ENCODE measurements at places on chromosomes 5 and 9.

DNA sequence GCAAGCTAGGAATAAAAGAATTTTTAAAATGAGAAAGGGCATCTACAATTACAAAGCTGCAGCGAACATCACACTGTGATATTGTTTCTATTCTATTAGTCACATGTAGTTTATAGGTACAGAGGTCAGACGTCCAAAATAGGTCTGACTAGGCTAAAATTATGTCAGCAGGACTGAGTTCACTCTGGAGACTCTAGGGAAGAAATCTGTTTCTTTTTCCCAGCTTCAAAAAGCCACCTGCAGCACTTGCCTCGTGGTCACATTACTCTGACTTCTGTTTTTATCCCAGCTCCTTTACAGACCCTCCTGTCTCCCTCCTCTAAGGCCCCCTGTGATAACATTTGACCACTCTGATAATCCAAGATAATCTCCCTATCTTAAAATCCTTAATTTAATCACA, 5.1 kb upstream of the CKS2 start:
- DNase-seq, result no peak

DNA sequence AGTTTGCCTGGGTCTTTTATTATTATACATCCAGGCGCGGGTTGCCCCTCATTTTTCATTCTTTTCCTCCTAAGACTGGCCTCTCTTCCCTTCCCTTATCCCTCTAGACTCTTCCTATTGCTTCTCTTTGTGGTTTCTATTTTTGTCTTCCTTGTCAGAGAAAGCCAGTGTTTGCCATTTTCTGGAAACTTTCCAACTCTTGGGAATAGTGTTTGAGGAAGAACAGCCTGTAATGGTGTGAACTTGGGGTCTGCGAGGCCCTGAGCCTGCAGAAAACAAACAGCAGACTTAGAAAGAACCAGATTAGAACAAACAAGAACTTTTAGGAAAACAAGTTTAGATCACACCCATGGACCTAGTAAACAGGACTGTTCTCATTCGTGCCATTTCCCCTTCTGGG, 15.5 kb downstream of the PRKACG start:
- DNase-seq, result no peak

DNA sequence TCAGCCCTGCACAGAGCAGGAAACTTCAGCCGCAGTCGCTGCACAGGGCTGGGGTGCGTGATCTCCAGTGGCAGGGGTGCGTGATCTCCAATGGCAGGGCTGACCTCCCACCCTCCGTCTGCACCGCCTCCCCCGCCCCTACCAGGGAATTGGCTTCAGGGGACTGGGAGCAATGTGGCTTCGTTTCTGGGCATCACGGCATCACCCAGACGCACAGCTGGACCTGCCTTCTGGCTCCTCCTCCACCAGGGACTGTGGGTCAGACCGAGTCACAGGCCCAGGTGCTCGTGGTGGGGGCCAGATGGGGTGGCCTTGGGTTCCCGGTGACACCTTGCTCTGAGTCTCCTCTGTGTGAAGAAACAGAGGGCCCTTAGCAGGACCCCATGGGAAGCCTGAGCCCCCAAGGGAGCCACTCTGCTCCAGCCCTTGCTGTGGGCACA, 51.1 kb downstream of the AHRR start:
- no peak for DNase-seq

DNA sequence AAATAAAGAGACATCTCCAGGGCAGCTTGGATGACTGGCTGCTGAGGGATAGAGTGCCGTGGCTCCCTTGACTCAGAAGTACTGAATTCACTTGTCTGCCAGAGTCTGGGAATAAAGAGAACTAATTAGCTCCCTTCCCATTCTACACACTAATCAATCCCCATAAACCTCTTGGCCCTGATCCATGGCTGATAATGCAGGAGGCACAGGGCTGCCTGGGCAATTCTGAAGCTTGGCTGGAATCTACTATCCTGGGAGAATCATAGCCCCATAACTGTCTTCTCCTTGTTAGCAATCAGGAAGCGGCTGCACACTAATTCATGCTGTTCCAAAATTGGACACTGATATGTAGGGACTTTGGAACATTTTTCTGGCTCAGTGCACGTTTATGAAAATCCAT, 197.7 kb downstream of the PTTG1 start:
- peak; percentile 67 for DNase-seq

- no peak for DNase-seq
These were observed 261.9 kb downstream of the GADD45G start for GRCh38 chr9:89866701-89867100.

DNA sequence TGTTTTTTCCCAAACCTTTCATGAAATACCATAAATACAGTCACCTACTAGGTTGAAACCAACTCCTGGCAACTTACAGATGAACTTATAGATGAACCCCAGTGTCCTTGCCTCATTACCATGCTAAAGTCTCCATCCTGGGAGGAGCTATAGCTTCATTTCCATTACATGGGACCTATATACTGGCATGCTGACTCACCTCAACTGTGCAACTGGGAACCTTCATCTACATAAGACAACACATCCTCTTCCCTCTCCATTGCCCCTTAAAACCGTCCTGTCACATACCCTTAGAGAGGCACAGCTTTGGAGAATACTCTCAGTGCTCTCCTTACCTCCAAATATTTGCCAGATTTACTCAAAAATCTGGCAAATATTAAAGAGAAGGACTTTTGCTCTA, 638.3 kb downstream of the HTR1A start:
- DNase-seq, result no peak

- DNase-seq, result no peak
These were observed 29.7 kb upstream of the ITGA1 start for GRCh38 chr5:52758014-52758413.

- no peak for DNase-seq
These were observed 80.6 kb downstream of the MYO10 start for GRCh38 chr5:16855485-16855884.

- DNase-seq, result no peak
These were observed 67.6 kb upstream of the SELENOP start for GRCh38 chr5:42879291-42879690.

DNA sequence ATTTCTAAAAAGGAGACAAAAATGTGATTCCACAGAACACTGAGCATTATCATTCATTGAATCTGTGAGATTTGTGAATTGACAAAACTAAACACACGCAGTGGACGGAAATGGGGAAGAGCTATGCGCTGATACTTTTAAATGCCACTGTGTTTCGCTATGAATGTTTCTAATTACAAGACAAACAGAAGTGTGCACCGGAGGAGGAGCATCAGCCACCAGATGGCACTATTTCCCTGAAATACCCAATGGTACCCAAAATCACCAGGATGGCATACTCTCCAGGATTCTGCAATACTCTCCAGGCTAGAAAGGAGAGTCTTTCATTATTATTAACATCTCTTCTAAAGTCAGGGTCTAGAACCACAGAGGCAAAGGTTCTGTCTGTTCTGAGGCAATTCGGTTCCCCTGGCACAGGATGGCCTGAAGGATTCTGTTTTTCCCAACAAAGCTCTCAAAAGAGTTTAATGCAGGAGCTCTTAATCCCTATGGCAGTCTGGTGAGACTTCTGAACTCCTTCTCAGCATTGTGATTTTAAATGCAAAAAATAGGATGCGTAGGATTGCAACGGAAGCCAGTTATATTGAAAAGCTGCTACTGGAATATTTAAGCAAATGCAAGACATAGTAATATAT, 13.8 kb upstream of the PUM3 start:
- peak; percentile 77 for DNase-seq

DNA sequence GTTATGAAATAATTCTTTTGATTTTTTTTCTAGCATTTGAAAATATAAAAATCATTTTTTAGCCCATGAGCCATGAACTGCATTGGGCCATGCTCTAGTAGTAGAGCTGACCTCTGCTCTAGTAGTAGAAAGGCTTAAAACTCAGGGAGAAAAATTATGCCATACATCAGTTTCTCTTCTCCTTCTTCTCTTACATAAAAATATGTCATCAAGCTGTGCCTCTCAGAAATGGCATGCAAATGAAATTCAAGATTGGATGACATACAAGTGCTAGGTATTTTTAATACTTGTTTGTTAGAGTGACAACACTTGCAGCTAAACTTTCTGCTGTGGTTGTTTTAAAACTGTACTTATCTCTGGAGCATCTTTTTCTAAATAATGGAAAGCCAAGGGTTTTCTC, 42.1 kb upstream of the TMOD1 start:
- DNase-seq, result no peak

DNA sequence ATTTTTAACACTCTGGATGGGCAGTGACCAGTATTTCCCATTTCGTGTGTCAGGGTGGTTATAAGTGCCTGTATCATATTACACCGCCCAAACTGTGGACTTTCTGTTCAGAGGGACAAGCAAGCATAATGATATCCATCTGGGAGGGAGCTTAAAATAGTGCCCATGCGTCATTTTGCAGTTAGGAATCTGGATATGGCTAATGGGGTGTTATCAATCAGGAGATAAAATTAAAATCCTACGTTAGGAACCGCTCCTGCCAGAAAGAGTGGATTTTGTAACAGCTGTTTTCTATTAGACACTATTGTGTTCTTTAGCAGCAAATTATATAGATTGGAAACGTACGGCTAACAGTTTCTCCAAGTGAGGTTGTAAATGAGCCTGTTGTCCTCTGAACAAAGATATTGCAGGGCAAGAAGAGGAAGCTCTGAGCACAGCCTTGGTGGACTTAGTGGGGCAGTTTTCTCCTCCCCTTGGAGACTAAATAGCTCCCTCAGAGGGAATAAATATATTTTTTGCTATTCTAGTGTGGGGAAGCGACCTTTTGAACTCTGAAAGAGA, 160.4 kb downstream of the SPATA31D1 start:
- peak; percentile 72 for DNase-seq

DNA sequence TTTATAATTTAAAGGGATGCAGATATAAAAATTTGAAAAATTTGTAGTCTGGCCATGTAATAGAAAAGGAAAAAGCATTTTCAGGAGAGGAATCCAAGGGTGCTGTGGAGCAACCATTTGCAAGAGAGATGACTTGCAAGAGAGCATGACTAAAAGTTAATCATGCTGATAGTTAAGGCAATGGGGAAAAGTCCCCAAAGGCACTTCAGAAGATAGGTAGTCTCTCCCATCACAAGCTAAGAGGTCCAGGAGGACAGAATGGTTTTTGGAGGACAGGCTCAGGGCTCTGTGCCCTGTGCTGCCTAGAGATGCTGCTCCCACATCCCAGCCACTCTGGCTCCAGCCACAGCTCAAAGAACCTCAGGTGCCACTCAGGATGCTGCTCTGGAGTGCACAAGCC, 38.8 kb downstream of the DNAJB5 start:
- no peak for DNase-seq

DNA sequence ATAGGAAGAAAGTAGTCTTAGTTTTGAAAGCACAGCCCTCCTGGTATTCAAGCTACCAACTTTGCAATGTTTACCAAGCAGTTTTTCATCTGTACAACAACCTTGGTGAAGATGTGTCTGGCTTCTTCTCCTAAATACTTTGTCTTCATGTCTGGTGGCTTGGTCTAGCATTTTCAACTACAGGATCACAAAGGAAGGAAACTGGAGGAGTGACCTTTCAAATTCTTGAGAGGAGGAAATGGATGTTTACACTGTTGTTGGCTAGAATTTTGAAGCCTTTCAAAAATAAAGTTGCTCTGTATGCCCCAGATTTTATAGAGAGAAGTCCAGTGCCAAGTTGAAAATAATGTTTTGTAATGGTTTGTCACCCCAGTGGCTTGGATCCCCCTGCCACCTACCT, 16.3 kb downstream of the PAM start:
- no peak for DNase-seq

GRCh38 chr9:89743573-89744254, 138.9 kb downstream of the GADD45G start:
- peak; percentile 21 for DNase-seq

GRCh38 chr9:129326061-129327005, 148.3 kb upstream of the IER5L start:
- DNase-seq, result no peak

GRCh38 chr9:116387934-116388698, 234.5 kb downstream of the PAPPA start:
- no peak for DNase-seq

DNA sequence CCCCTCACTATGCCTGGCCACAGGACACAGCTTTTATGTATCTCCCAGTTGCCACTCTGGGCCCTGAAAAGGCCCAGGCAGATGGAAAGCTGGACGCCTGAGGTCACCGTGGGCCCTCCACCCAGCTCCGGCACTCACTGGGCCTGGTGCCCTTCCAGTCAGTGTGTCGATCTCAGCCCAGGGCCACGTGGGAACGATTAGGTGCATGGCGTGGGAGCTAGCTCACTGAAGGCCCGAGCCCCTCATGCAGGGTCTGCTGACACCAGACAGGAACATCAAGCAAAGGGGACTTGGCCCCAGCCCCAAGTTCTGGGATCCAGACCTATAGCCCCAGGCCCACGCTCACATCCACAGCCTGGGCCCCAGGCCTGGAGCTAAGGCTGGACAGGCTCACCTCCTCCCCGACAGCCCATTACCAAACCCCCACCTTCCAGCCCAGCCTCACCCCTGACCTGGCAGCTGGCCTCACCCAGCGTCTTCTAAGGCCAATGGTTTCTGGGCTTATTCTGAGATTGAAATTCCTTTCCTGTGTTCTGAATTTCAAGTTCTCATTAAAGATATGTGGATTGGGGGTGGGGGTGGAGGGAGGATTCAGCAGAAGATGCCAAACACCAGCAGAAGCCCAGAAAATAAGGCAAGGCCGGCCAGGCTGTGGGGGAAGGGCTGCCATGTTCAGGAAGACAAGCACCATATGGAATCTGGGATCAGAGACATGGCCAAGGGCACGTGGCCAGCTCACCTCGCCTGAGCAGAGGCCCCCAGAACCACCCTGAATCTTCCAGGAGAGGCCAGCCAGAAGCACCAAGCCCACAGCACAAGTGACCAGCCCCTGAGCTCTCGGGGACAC, 74.5 kb downstream of the ADAMTS2 start:
- DNase-seq, result no peak

DNA sequence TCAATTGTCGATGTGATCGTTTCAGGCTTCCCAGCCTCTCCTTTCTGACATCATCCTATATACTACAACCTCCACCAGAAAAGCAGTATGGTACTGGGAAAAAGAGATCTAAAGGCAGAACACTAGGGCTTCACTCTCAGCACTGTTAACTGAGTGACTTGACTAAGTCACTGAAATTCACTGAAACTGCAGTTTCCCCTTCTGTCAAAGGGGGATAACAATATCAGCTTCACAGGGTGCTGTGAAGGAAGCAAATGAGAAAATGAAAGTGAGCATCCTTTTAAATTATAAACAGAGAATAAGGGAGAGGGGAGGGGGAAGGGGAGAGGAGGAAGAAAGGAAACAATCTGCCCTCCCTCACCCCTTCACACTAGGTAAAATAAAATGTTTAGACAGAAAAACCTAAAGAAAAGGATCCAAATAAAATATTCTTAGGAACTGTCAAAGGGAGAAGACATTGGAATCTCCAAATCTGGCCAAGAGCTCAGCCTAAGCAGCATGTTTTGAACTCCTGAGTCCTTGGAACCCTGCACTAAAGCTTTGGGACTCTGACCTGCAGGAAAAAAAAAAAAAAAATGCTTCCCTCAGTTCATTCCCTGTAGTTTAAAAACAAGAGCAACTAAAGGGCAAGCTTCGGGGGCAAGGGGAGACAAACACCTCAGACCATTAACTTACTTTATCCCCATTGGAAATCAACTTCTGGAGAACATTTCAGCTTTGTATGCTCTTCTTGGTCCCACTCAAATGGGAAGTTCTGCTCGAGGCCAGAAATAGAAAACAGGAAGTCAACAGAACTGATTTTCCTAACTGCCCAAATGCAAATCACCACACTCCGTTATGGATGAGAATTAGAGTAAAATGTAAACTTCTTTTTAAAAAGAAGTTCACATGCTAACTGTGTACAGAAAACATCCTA, 178.3 kb downstream of the DEPDC1B start:
- DNase-seq, result no peak

- DNase-seq, result no peak
These were observed 70.9 kb downstream of the SH3RF2 start for GRCh38 chr5:146007270-146007669.

GRCh38 chr9:126459965-126460843, 133.6 kb downstream of the MVB12B start:
- DNase-seq, result no peak
